T-helper 2 cell (primary cell): ENCODE measurements at places on chromosomes 5 and 9.

DNA sequence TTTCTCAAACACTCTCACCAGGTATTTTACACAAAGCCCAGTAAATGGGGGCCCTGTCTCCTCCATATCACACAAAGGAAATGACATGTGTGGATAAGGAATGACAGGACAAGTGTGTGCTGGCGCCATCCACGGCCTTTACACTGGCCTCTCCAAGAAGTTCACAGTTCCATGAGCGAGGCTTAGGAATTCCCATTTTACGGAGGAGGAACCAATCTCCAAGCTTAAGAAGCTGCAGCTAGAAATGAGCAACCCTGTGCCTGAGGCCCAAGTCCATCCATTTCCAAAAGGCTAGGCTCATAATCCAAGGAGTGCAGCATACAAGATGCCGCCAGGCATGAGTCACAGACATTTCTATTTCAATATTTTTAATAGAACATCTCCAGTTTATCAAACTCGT lies 203.4 kb downstream of the AUH start:
- DNase-seq, result no peak

GRCh38 chr9:127116088-127116726 lies 6.2 kb downstream of the ANGPTL2 start:
- peak; percentile 47 for DNase-seq

DNA sequence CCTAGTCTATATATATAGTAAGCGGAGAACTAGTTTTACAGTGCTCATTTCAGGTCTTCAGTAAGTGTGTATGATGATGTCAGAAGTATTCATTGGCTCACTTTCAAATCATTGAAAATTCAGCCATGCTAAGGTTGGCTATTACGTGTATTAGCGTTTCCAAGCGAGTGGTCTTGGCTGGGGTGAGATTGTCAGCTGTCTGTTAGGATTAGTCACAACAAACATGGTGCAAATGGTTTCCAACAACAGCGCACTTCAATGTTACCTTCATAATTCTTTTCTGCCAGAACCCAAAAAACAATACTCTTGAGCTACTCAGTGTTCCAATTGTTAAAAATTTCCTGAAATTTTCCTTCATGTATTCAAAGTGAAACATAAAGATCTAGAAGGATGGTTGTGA lies 283.0 kb downstream of the AOPEP start:
- no peak for DNase-seq

DNA sequence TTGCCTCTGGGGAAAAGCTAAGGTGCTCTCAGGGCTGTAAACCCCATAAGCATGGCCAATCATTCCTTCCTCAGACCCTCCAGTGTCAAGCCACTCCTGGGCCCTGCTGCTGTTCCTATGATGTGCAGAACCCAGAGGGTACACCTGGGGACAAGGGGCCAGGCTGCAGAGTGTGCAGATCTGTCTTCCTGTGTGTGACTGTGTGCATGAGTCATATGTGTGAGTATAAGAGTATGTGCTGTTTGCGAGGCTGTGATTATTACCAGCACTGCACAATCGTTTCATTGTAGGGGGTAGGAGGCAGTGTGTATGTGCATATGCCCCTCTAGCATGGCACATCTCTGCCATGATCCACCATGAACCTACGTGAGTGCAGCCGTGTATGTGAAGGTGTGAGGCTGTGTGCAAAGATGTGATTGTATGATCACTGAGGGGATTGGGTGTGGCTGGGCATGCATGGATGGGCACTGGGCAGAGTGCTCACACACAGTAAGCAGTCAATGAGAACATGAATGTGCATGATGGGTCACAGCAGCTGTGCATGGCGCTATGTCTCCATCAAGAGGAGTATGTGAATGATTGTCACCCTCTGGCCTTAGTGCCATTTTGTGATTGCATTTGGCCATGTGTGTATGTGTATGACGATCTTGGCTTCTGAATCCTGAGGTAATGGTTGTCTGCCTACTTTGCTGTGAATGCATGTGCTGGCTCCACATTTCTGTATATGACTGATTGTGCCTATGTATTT lies 2.4 kb upstream of the OR1K1 start:
- DNase-seq, result no peak

DNA sequence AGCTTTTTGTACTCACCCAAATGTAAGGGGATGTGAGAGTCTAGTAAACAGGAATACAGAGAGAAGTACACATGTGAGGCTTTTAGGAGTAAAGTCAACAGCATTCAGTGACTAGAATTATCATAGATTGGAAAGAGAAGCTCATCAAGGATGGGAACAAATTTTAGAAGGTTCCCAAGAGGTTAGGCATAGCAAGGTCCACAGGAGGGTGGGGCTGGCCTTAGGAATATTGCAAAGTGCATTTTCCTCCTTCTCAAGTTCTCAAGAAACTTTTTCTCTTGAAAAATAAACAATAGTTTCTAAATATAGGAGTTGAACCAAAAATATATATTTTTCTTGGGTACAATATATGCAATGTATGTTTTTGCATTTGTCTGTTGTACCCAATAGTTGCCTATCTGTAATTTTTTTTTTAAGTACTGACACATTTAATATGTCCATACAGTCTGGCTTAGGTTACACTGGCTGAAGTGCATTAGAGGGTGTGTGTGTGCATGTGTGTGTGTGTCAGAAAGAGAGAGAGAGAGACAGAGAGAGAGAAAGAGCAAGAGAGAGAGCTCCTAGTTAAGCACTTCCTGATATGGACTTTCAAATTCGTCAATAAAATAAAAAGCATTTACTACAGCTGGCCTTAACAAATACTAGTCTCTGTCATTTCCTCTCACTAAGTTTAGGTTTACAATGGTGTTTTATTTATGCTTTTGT lies 62.2 kb downstream of the SNX18 start:
- DNase-seq, result no peak

- DNase-seq, result no peak
Observed at GRCh38 chr9:13675638-13676000, 396.1 kb upstream of the MPDZ start.

- DNase-seq, result no peak
Observed at GRCh38 chr5:74657165-74657564, 16.6 kb upstream of the ENC1 start.
